ENCODE measurements at places on chromosomes 3 and 15.

DNA sequence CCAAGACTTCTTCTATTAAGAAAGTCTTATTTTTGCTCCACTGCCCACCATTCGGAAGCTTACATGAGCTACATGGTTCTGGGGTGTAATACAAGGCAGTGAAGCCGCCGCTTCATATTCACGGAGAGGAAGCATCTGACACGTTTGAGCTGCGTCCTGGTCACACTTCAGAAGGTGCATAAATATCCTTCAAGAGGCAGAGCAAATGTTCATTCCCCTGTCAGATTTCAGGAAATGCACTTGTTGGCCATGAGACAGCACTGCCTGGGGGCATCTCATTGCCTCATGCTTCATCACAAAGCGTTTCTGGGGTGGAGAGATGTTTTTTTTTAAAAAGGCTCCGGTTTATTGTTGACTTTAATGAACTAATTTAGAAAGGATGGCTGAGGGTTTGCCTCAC, 119.9 kb downstream of the CADPS start:
- no peak for DNase-seq

DNA sequence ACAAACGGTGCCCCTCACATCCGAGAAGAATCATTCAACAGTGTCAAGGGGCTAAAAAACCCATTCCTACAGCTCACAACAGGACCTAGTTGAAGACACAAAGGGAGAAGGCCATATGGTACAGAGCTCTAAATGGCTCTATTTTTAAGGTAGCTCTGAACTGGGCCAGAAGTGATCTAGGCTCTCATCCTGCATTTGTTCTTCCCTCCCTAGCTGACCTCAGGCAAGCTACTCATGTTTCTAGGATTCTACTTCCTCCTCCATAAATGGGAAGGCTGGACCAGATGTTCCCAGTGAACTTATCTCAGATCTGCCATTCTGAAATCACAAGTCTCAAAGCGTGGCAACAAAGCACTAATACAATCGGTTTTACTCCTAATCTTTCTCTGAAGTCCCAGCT, 62.3 kb downstream of the CPNE4 start:
- no peak for DNase-seq

- no peak for DNase-seq
Observed at GRCh38 chr3:97658668-97659285, 105.8 kb upstream of the ARL6 start.

GRCh38 chr15:39144613-39145499, 436.0 kb upstream of the THBS1 start:
- DNase-seq, result no peak

DNA sequence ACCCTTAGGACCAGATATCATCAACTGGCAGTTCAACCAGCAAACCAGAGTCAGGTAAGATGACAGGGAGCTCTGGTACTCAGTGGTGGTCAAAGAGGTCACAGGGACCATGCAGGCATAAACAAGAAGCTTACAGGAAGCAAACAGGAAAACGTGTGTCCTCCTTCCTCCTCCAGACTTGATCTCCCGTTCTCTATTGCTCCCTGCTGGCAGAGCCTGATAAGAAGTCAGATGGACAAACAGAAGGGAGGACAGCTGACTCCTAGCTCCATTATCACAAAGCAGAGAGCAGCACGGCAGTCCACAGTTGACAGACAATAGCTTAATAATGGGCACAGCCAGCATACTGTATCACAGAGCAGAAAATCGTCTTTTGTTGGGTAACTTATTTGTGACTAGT, 156.5 kb upstream of the SLC2A2 start:
- no peak for DNase-seq

DNA sequence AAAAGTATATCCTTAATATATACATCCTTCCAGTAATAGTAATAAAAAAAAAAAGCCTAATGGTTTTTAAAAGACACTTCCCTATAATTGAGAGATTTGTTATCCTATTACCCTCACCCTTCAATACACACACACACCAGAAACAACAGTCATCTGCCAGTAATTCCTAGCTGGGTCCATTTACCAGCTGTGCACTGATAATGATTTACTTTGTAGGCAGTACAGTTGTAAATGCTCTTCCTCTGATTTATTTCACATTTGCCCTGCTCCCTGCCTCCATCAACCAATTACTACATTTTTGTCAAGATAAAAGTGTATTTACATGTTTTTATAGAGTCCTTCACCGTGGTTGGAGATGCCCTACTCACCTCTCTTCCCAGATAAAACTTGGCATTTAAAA, 12.4 kb downstream of the TPM1 start:
- no peak for DNase-seq

- DNase-seq, result peak; percentile 1
Observed at GRCh38 chr15:73879426-73879825, 6.1 kb downstream of the TBC1D21 start.

DNA sequence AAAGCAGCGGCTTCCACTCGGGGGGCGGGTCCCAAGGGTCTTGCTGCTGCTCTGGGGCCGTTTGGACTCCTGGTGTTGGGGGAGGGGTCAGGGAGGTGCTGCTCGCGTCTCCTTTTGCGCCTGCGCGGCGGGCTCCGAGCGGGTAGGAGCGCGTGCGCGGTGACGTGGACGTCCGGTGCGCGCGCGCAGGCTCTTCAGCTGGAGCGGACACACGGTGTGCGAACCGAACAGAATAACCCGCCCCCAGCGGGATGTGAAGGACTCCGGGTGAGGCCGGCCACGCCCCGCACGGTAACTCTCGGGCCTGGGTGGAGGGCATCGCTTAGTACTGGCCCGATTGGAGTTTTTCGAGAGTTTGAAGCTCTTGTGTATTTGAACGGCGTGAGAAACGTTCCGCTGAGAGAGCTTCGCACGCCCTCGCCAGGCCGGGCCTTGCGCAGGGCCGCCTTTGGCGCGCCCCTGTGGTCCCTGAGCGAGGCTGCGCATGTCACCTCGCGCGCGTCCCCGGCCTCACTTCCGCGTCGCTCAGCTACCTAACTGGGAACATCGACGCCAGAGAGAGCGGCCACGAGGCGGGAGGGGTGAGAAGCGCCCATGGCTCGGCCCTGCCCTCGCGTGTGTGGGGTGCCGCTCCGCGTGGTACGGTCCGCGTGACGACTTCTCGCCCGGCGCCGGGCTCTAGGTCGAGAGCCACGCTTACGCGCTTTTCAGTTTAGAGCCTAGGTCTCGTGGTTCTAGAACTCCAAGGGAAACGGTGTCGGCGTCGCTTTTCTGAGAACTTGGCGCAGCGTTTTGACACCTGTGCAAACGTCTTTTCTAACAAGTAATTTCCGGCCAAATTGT, at the start of gene MGA:
TSS of gene MGA (plus strand) at position 171 of the 843 bp plus-strand sequence.
- peak; percentile 82 for DNase-seq

GRCh38 chr3:40752492-40752891, 227.7 kb downstream of the ZNF621 start:
- DNase-seq, result no peak

GRCh38 chr3:71355037-71355436, 228.5 kb downstream of the FOXP1 start:
- no peak for DNase-seq

DNA sequence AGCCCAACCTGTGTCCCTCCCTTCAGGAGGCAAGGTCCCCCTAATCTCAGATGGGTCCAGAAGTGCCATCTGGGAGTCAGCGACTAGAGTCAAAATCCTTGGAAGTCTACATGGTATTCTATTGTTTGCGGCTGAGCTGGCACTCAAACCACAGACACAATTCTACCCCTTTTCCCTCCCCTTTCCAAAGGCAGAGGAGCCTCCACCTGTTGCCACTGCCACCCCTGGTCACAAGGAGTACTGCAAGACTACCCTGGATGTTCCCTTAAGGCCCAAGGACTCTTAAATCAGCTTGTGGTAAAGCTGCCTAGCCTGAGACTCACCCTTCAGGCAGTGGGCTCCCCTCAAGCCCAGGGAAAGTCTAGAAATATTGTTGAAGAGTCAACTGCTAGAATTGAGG, 4.3 kb upstream of the OR5H6 start:
- DNase-seq, result no peak

DNA sequence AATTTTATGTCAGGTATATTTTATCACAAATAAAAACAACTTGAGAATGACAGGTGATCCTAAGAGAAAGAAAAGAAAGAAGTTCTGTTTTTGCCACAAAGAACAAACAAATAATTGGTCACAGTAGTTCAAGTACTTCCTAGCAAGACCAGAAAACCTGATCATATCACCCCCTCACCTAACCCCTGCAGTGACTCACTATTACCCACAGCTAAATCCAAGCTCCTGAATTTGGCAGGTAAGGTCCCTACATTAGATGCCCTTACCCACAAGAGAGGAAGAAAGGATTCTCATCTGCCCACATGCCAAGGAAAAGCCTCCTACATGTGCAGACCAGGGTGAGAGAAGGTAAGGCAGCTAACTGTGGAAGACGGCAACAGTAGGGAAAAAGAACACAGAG, 4.4 kb downstream of the SSUH2 start:
- DNase-seq, result no peak

- DNase-seq, result no peak
Observed at GRCh38 chr15:99568625-99569352, 3.0 kb downstream of the MEF2A start.

GRCh38 chr3:107962946-107963345, 127.9 kb downstream of the CD47 start:
- no peak for DNase-seq

GRCh38 chr3:95289295-95289694, 1226.4 kb downstream of the NSUN3 start:
- no peak for DNase-seq

GRCh38 chr3:12479919-12480427, 4.3 kb upstream of the TSEN2 start:
- no peak for DNase-seq

DNA sequence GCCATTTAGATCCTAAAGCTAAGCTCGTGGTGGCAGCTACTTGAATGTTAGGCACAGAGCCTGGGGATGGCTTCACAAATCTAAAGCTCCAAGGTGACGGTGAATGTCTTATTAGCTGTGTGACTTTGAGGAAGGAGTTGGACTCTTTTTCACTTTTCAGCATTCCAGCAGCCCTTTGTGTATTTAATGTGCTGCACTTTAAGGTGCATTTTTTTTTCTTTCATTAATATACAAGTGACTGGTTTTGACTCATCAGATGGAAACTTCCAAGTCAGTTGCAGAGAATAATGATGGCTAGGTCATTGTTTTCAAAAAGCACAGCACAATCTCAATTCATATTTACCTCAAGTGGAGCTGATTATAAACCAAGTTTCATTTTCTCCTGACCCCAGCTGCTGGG, 55.8 kb downstream of the TMED3 start:
- DNase-seq, result no peak

DNA sequence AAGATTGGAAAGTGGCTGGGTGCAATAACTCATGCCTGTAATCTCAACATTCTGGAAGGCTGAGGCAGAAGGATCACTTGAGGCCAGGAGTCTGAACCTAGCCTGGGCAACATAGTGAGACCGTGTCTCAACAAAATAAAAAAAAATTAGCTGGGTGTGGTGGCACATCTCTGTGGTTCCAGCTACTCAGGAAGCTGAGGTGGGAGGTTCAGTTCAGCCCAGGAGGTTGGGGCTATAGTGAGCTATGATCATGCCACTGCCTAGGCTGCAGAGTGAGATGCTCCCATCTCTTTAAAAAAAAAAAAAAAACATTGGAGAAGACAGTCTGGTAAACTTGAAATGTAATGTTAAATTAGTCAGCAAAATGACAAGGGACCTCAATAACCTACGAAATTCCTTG, 57.9 kb downstream of the STAG1 start:
- no peak for DNase-seq

- no peak for DNase-seq
Observed at GRCh38 chr3:111538681-111539083, 3.3 kb upstream of the CD96 start.

- no peak for DNase-seq
Observed at GRCh38 chr15:29126821-29127461, 142.7 kb downstream of the NSMCE3 start.

- DNase-seq, result peak; percentile 51
Observed at GRCh38 chr3:146161663-146162002, 649 bp upstream of the PLOD2 start.

- peak; percentile 28 for DNase-seq
Observed at GRCh38 chr15:63930034-63930433, 96.3 kb upstream of the HERC1 start.

GRCh38 chr3:117719316-117719926, 1009.8 kb downstream of the TUSC7 start:
- no peak for DNase-seq

DNA sequence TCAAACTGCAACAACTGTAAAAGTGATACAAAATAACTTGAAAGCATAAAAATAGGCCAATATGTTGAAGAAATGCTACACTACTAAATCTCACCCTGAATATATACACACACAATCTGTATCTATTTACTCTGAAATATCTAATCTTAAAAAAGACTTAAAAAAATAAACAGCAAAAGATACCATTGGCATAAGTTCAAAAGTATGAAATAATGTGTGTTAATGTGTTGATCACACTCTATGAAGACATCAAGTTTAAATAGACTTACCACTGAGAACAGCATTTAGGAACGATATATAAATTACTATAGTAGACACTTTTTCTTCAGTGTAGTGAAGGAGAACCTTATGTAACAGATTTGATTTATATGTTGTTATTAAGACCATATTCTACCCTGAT, 14.1 kb upstream of the SATB1 start:
- no peak for DNase-seq

GRCh38 chr3:140164922-140165590, 230.1 kb downstream of the CLSTN2 start:
- no peak for DNase-seq

- no peak for DNase-seq
Observed at GRCh38 chr3:106703524-106703923, 673.7 kb upstream of the CCDC54 start.

- DNase-seq, result no peak
Observed at GRCh38 chr15:48681353-48681752, 35.8 kb upstream of the FBN1 start.

DNA sequence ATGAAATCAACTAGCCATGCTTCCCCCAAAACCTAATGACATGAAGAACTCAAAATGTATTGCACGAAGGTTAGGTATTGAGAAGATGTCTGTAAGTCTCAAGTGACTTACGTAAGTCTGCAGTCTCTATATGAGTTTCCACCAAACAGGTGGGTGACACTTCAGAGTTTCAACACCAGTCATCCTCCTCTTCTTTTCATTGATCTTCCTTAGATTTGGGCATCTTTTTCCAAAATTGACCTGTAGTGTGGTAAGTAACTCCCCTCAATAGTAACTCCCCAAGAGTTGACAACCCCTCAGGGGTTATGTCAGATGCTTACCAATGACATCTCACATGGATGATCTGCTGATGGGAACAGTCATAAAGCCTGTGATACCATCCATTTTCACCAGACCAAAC, 46.1 kb downstream of the GPR176 start:
- no peak for DNase-seq

GRCh38 chr15:91866971-91867372, 13.5 kb downstream of the SLCO3A1 start:
- DNase-seq, result peak; percentile 28

- no peak for DNase-seq
Observed at GRCh38 chr3:47419083-47420043, 38.5 kb downstream of the PTPN23 start.

DNA sequence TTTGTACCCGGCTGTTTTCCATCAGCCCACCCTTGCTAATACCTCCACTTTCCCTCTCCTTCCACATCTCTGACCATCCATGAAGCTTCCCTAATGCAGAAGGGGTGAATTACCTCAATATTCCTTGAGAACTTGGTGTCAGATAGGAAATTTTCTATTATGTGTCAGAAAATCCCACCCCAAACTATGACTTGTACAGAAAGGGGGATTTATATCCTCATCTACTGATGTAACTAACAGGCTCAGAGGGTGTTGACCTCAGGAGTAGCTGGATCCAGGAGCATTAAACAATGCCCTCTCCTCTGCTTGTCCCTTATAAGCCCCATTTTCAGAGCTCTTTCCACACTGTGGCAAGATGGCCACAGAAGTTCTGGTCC, 242.8 kb upstream of the TLE3 start:
- no peak for DNase-seq
